ENCODE measurements at places on chromosomes 7 and 10.

DNA sequence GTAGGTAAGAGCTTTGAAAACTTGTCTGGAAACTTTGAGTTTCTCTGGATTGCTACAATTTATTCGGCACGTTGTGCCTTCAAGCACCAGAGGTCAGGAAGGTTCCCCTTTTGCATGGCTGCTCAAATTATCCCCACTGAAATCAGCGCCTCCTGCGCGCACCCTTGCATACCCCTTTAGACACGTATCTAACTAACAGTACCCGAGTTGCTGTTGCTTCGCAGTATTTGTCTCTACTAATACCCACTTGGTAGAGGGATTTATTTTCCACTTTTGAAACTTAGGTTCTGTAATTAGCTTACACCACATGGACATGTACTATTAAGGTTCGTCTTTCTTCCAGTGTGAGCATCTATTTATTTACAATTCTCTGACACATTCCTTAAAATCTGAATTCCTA is 1.6 kb downstream of the MEOX2 start:
- no peak for DNase-seq

DNA sequence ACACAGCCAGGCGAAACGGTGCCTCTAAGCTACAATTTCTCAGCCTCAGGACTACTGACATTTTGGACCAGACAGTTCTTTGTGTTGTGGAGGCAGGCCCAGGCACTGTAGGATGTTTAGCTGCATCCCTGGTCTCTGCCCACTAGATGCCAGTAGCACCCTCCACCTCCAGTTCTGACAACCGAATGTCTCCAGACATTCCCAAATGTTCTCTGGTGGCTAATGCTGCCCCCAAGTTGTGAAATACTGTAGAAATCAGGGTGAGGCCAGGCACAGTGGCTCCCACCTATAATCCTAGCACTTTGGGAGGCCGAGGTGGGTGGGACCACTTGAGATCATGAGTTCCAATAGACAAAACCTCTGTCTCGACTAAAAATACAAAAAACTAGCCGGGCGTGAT is 18.2 kb downstream of the HNRNPF start:
- DNase-seq: no peak

DNA sequence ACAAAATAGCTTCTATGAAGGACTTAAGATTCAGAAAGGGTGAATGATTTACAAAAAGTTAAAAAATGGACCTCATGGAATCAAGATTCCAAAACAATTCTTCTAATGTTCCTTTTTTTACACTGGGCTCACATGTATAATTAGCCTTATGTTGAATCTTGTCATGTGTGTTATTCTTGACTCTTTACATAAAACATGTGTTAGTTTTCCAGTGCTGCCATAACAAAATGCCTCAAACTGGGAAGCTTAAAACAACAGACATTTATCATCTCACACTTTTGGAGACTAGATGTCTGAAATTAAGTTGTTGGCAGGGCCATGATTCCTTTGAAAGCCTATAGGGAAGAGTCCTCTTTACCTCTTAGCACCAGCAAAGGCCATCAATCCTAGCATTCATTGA is 192.5 kb upstream of the SORCS1 start:
- DNase-seq: no peak

- no peak for DNase-seq
Observed at GRCh38 chr10:48681740-48682139, 2.9 kb upstream of the WDFY4 start.

GRCh38 chr10:129199826-129200225 is 267.2 kb upstream of the MGMT start:
- DNase-seq: no peak

- no peak for DNase-seq
Observed at GRCh38 chr7:84548366-84549365, 354.1 kb upstream of the SEMA3A start.

DNA sequence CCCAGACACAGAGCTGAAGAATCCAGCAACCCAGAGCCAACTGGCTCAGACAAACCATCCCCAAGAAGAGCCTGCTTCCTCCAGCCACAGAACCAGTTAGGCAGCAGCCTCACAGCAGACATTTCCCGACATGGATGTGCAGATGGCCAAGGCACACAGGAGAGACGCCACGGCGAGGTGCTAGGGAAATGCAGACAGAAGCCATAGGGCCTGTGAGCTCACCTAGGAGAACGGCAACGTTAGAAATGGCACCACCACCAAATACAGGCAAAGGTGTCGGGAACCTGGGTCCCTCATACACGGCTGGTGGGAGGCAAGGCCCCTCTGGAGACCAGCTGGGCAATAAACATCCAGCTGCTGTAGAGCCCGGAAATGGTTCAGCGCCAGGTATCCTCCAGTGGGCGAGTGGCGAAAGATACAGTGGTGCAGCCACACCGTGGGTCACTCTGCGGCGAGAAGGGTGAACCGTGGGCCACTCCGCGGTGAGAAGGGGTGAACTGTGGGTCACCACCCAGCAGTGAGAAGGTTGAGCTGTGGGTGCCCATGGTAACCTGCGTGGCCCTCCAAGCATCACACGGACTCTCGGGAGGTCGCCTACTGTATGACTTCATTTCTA is 31.2 kb downstream of the JAKMIP3 start:
- DNase-seq: no peak

GRCh38 chr7:133606991-133607390 is 354.1 kb downstream of the EXOC4 start:
- DNase-seq: no peak

GRCh38 chr7:72058579-72058978 is 353.6 kb downstream of the CALN1 start:
- no peak for DNase-seq

GRCh38 chr10:128429835-128430513 is 303.8 kb upstream of the MKI67 start:
- DNase-seq: no peak

DNA sequence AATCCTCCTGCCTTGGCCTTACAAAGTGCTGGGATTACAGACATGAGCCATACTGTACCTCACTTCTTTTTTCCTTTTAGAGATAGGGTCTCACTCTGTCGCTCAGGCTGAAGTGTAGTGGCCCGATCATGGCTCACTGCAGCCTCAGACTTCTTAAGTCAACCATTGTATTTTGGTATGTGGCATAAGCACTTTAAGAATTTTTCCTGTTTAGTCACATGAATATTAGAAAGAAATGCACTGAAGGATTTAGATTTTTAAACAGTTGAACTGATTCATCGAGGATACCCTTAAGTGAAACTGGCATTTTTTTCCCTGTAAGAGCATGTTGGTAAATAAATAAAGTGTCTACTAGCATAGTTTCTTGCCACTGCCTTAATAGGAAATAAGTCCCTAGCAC is 319.3 kb upstream of the CACNA2D1 start:
- DNase-seq: no peak

DNA sequence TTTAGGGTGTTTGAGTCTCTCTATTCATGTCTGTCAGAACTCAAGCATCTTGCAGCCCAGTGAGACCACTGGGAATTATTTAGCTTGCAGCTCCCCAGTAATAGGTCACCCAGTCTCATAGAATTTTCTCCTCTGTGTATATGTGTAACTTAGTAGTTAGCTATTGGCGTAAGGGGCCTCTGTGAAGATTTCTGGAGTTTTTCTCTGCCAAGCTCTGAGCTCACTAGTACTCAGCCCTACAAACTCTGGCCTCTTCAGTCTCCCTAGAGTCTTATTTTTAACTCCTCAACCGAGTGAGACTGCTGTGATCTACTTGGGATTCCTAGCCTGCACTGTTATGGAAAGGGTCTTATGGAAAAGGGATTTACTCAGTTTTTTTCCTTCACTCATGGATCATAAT is 90.2 kb downstream of the PPP1R9A start:
- DNase-seq: no peak

- no peak for DNase-seq
Observed at GRCh38 chr10:59108296-59108870, 68.1 kb upstream of the PHYHIPL start.

DNA sequence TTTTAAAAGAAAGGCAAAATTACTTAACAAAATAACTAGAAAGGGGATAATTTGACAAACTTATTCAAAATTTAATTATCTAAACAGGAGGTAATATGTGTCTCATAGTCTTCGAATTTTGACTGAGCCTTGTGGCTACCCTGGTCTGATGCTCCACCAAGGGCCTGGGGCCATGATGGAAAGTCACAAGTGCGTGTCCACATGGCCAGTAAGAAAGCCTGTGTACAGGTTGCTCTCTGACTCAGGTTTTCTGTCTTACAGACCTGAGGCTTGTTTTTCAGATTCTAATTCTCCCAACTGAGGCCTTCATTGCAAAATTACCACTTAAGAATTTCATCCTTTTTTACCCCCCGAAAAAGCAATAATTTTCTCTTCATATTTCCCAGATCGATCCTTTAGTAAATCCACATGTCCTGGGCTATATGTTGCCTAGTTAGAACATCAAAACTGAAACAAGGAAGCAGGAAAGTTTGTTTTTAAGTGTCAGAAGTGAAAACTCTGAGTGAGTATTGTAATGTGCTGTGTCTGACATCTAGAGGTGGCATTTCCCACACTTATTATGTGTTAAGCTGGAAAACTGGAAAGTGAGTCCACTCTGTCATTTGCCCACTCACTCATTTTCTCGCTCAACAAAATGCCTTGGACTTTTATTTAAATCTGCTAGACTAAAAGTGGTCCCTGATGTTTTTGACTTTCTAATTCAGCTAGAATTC is 10.0 kb downstream of the CYP3A43 start:
- no peak for DNase-seq

All from endothelial cell (in vitro differentiated cells).